ENCODE measurements at places on chromosomes 6 and 20.

GRCh38 chr6:132300323-132300949 lies 100.8 kb downstream of the MOXD1 start:
- DNase-seq: peak; percentile 54
- no peaks in the 10 kb centered on the region for H3K36me3 ChIP-seq
- H3K27me3 ChIP-seq: no peaks in the 10 kb centered on the region
- no peak overlapping the region for H3K27ac ChIP-seq

DNA sequence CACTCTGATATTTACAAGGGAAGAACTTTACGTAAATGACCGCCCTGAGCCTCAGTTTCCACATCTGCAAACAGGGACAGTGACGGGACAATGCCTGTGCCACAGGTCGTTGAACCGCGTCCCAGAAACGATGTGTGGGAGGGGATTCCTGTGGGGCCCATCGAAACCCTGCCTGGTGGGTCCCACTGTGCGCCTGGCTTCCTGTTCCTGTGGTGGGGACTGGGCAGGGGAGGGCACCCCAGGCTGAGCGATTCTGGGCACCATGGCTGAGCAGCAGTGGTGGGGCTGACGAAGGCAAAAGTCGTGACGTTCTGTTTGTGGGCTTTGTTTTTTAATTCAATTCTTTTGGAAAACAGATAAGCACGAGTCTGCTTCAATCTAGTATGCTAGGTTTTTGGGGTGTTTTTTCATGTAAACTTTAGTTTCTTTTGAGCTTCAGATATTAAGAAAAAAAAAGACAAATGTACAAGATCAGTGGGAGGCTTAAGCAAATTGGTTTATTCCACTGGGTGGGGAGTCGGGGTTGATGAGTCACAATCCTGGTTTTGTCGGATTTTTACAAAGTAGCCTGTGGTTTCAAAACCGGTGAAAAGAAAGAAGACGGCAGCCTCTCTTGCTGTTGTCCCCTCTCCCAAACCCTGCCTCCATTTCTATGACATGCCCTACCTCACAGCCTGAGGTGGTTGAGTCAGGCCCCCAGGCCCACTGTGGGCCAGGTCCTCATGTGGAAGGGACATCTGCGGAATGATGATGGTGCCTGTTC lies 40.4 kb downstream of the GNAS-AS1 start:
- H3K27ac ChIP-seq: no peak overlapping the region
- no peaks in the 10 kb centered on the region for H3K36me3 ChIP-seq
- H3K4me1 ChIP-seq: no peaks in the 10 kb centered on the region
- DNase-seq: no peak
- H3K4me3 ChIP-seq: no peak overlapping the region
- H3K27me3 ChIP-seq: peaks cover 4% of the 10 kb centered on the region

- H3K36me3 ChIP-seq: no peaks in the 10 kb centered on the region
- no peaks in the 10 kb centered on the region for H3K27me3 ChIP-seq
- H3K27ac ChIP-seq: peak overlapping the region; percentile 61
- no peak overlapping the region for H3K4me3 ChIP-seq
- DNase-seq: peak; percentile 80
- H3K4me1 ChIP-seq: peaks cover 68% of the 10 kb centered on the region
Measured at GRCh38 chr20:17870086-17870740, 98.4 kb downstream of the SNX5 start.

DNA sequence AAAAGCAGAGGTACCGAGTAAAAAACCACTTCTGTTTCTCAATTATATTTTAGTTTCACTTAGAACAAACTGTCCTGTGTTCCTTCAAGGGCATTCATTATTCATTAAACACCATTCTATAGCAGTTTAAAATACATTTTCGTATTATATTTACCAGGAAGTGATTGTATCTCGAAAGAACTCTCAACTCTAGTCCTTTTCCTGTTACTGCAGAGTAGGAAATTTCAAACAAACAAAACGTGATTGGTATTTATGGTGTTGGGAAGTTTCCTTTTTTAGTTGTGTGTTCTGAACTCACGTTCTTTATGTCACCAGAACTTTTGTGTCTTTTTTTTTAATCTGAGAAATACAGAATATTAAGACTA lies 139.5 kb upstream of the BTBD3 start:
- H3K4me1 ChIP-seq: no peaks in the 10 kb centered on the region
- no peaks in the 10 kb centered on the region for H3K36me3 ChIP-seq
- DNase-seq: no peak
- no peak overlapping the region for H3K4me3 ChIP-seq
- H3K27me3 ChIP-seq: no peaks in the 10 kb centered on the region

GRCh38 chr6:22053391-22053997 lies 243.3 kb downstream of the PRL start:
- no peak overlapping the region for H3K27ac ChIP-seq
- H3K27me3 ChIP-seq: no peaks in the 10 kb centered on the region
- no peaks in the 10 kb centered on the region for H3K4me1 ChIP-seq
- no peak for DNase-seq

- no peak overlapping the region for H3K27ac ChIP-seq
- no peak for DNase-seq
- H3K36me3 ChIP-seq: no peaks in the 10 kb centered on the region
- no peak overlapping the region for H3K4me3 ChIP-seq
Measured at GRCh38 chr6:137717074-137718073, 149.7 kb upstream of the TNFAIP3 start.

DNA sequence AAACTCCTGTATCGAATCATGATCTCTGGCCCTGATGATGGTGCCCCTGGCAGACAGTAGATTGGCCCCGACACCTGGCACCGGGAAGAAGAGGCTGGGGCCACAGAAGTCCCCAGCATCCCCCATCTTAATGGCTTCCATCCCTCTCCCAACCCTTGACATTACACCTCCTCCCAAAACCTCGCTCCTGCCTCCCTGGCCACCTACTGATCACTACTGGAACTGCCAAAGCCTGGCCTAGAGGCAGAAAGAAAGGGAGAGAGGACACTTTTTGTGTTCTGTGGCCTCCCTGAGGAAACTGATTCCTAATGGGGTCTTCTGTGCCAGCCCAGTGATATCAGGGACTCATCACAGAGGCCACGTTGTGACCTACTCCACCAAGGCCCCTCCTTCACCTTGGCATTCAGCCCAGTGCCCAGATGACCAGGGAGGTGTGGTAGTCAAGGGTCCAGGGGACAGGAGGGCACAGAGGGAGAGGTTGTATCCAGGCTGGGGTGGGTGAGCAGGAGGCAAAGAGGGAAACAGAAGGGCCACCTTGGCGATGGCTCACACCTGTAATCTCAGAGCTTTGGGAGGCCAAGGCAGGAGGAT lies 6.1 kb downstream of the C20orf173 start:
- no peak for DNase-seq
- no peak overlapping the region for H3K27ac ChIP-seq
- no peaks in the 10 kb centered on the region for H3K36me3 ChIP-seq
- no peaks in the 10 kb centered on the region for H3K4me1 ChIP-seq
- no peaks in the 10 kb centered on the region for H3K27me3 ChIP-seq
- no peak overlapping the region for H3K4me3 ChIP-seq

- H3K36me3 ChIP-seq: peaks cover 19% of the 10 kb centered on the region
- H3K27ac ChIP-seq: no peak overlapping the region
- H3K27me3 ChIP-seq: no peaks in the 10 kb centered on the region
- no peak for DNase-seq
- no peak overlapping the region for H3K4me3 ChIP-seq
Measured at GRCh38 chr6:53501432-53501831, 43.5 kb downstream of the GCLC start.

GRCh38 chr6:14540276-14540675 lies 422.7 kb downstream of the CD83 start:
- H3K4me1 ChIP-seq: no peaks in the 10 kb centered on the region
- H3K36me3 ChIP-seq: no peaks in the 10 kb centered on the region
- no peak for DNase-seq
- no peak overlapping the region for H3K27ac ChIP-seq
- no peaks in the 10 kb centered on the region for H3K27me3 ChIP-seq

GRCh38 chr20:37734228-37734985 lies 40.6 kb downstream of the CTNNBL1 start:
- H3K4me3 ChIP-seq: no peak overlapping the region
- DNase-seq: no peak
- H3K27ac ChIP-seq: no peak overlapping the region
- peaks cover 32% of the 10 kb centered on the region for H3K36me3 ChIP-seq

GRCh38 chr20:13422637-13423036 lies 201.6 kb downstream of the ISM1 start:
- no peak overlapping the region for H3K27ac ChIP-seq
- no peaks in the 10 kb centered on the region for H3K27me3 ChIP-seq
- no peaks in the 10 kb centered on the region for H3K36me3 ChIP-seq
- no peak for DNase-seq
- no peak overlapping the region for H3K4me3 ChIP-seq

DNA sequence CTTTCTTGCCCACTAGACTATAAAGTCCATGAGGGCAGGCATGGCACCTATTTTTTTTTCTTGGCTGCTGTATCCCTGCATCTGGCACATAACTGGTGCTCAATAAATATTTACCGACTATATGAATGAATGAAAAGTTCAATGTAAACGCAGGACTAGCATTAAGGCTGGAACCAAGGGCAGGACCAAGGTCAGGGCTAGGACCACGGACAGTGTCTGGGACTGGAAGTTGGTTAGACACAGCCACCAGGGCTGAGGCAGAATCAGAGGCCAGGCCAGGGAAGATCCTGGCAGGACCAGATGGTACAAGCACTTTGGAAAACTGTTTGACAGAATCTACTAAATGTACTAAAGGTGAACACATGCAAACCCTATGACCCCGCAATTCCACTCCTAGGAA lies 3.7 kb downstream of the TNXB start:
- peaks cover 7% of the 10 kb centered on the region for H3K36me3 ChIP-seq
- H3K27ac ChIP-seq: no peak overlapping the region
- H3K27me3 ChIP-seq: peaks cover 9% of the 10 kb centered on the region
- H3K4me1 ChIP-seq: peaks cover 43% of the 10 kb centered on the region
- H3K4me3 ChIP-seq: no peak overlapping the region
- no peak for DNase-seq

DNA sequence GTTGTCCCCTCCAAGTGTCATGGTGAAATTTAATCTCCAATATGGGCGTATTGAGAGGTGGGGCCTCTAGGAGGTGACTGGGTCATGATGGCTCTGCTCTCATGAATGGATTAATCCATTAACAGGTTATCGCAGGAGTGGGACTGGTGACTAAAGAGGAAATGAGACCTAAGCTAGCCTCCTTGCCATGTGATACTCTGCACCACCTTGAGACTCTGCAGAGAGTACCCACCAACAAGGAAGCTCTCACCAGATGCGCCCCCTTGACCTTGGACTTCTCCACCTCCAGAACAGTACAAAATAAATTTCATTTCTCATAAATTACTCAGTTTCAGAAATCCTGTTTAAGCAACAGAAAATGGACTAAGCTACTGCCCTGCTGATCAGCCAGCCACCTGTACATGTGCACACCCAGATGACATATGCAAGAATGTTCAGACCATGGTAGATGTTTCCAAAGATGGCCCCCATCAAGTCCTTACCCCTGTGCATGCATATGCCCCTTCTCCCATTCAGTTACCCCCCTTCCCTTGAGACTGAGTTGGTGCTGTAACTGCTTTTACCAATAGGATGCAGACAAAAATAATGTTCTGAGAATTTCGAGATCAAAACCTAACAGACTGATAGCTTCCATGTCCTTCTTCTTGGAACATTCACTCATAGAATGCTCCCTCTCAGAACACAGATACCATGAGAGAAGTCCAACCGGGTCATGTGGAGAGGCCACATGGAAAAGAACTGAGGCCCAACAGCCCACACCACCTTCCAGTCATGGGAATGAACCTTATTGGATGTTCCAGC lies 28.4 kb downstream of the MAP3K5 start:
- DNase-seq: no peak
- H3K36me3 ChIP-seq: no peaks in the 10 kb centered on the region
- peaks cover 12% of the 10 kb centered on the region for H3K4me1 ChIP-seq
- no peak overlapping the region for H3K4me3 ChIP-seq

DNA sequence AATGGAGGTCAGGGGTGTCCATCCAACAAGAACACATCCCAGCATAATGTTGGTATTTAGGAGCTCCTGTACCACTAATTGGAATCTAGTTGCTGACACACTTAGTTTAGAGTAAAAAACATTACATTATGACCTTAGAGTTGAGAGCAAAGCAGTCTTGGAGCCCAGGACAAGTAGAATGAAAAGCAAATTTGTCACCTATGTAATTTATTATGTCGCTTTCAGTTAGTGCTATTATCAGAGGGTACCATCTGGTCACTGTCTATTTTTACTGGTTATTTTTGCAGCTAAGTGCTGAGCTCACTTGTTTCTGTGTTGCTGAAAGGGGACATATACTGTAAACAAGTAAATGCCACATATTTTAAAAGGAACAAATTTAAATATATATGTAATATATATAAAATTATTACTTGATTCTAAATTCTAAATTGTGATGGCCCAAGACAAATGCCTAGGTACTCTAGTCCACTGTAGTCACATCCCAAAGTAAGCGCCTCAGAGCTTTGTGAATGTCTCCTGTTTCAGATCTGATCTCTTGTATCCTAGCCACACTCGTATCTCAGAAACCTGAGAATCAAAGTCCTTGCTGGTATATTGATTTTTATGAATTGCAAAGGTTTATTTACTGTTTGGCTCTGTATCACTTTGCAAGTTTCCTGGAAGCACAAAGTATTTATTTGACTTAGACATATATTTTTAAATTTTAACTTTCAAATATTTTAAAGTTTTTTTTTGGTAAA lies 148.6 kb upstream of the MAN1A1 start:
- H3K27ac ChIP-seq: no peak overlapping the region
- H3K4me3 ChIP-seq: no peak overlapping the region
- H3K27me3 ChIP-seq: no peaks in the 10 kb centered on the region
- no peaks in the 10 kb centered on the region for H3K36me3 ChIP-seq
- DNase-seq: no peak

GRCh38 chr20:46400253-46400652 lies 6.2 kb downstream of the ELMO2 start:
- H3K4me1 ChIP-seq: peaks cover 40% of the 10 kb centered on the region
- peak overlapping the region; percentile 86 for H3K27ac ChIP-seq
- peak; percentile 81 for DNase-seq
- H3K4me3 ChIP-seq: no peak overlapping the region
- H3K36me3 ChIP-seq: peaks cover 17% of the 10 kb centered on the region
- no peaks in the 10 kb centered on the region for H3K27me3 ChIP-seq

- H3K4me1 ChIP-seq: peaks cover 3% of the 10 kb centered on the region
- DNase-seq: no peak
- no peak overlapping the region for H3K4me3 ChIP-seq
Measured at GRCh38 chr6:127959869-127960268, 59.0 kb upstream of the THEMIS start.

- H3K4me1 ChIP-seq: no peaks in the 10 kb centered on the region
- H3K36me3 ChIP-seq: no peaks in the 10 kb centered on the region
Measured at GRCh38 chr6:8539453-8539852, 104.1 kb upstream of the SLC35B3 start.

GRCh38 chr6:152557502-152557901 lies 79.7 kb downstream of the SYNE1 start:
- H3K4me1 ChIP-seq: no peaks in the 10 kb centered on the region
- no peak for DNase-seq
- no peaks in the 10 kb centered on the region for H3K27me3 ChIP-seq
- H3K36me3 ChIP-seq: no peaks in the 10 kb centered on the region
